NCI-H2029 treated with DMSO at 0.1 percent for 48 hours (cell line): ENCODE measurements at places on chromosomes 5 and 9.
A peak's percentile ranks its signal among the peaks of the same experiment; 100 is the strongest.

DNA sequence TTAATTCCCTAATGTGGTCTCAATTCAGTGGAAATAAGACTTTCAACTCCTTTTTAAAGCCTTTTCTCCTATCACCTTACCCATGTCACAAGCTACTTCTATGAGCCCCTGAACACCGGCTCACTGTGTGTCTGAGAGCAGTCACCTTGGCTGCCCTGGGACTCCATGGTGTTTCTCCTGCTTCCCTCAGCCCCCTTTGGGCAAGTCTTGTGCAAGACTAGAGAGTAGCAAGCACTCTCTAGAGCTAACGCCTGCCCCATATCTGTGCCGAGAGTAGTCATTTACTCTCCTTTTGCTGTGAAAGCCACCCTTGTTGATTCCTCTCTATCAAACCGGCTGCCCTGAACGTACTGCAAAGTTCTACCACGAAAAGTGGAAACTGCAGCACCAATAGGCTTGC lies 77.9 kb upstream of the DAB2 start:
- DNase-seq = no peak

- no peak for DNase-seq
Measured at GRCh38 chr5:157263496-157264090, 2.3 kb upstream of the CYFIP2 start.

GRCh38 chr5:154520861-154521453 lies 42.9 kb upstream of the HAND1 start:
- DNase-seq = peak; percentile 63

DNA sequence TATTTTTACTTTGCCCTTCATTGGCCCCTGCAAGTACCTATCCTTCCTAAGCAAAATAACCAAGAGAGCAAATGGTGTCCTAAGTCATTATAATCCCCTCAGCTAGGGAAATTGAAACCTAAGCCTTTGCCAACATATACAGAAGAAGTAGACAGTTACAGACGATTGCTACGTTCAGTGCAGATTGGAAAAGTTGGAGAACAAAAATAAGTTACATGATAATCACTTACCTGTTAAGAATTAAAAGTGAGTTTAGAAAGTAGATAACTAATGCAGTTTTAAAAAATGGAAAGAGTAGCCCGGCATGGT lies 244.8 kb downstream of the MPDZ start:
- DNase-seq = peak; percentile 10

- DNase-seq = no peak
Measured at GRCh38 chr9:133600739-133601138, 8.4 kb downstream of the FAM163B start.

GRCh38 chr5:72523960-72524582 lies 16.9 kb upstream of the ZNF366 start:
- peak; percentile 28 for DNase-seq

- DNase-seq = no peak
Measured at GRCh38 chr9:28166179-28166578, 592.9 kb upstream of the C9orf72 start.

DNA sequence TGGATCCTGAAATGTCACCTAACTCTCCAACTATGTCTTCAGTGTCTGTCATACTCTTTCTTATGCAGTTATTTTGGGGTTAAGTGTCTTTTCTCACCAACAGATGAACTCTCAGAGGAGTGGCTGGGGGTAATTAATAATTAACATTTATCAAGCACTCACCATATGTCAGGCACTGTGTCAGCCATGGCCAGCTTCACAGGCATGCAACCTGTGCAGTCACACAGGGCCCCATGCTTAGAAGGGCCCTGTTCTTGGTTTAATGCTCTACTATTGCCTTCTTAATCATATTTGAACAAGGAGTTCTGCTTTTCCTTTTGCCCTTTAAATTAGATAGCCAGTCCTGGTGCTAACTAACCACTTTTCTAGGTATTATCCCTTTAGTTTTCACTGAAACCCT lies 3.4 kb upstream of the GRPEL2 start:
- no peak for DNase-seq

DNA sequence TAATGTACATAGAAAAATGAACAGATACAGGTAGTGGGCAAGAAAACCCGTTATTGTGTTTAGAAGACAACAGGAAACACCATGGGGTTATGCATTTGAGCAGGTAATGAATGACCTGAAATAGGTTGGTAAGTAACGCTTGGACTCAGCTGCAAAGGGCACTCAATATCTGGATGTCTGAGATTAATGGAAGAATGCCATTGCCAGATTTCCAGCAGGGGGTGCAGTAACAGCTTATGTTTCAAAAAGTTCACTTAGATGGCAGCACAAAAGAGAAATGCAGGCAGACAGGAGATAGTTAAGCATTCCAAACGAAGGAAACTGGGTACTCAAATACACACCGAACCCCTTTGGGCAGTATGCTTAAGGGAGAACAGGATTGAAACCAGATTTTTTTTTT lies 285.5 kb upstream of the VLDLR start:
- DNase-seq = no peak

GRCh38 chr5:124981901-124982300 lies 235.5 kb upstream of the ZNF608 start:
- no peak for DNase-seq

GRCh38 chr5:99102073-99102697 lies 173.4 kb upstream of the CHD1 start:
- DNase-seq = no peak

DNA sequence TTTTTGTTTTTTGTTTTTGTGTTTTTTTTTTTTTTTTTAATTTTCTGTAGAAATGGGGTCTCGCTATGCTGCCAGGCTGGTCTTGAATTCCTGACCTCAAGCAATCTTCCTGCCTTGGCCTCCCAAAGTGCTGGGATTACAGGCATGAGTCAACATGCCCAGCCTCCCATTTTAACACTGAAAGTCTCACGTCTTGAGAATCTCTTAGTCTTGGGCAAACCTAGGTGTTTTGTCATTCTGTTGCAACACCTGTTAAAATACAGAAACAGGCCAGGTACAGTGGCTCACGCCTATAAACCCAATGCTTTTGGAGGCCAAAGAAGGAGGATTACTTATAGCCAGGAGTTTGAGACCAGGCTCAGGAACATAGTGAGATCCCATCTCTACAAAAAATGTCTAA lies 599.0 kb downstream of the TLR4 start:
- no peak for DNase-seq

- DNase-seq = no peak
Measured at GRCh38 chr5:150641006-150641570, 628 bp downstream of the SYNPO start.

GRCh38 chr9:86876621-86877196 lies 70.6 kb downstream of the GAS1 start:
- DNase-seq = no peak

DNA sequence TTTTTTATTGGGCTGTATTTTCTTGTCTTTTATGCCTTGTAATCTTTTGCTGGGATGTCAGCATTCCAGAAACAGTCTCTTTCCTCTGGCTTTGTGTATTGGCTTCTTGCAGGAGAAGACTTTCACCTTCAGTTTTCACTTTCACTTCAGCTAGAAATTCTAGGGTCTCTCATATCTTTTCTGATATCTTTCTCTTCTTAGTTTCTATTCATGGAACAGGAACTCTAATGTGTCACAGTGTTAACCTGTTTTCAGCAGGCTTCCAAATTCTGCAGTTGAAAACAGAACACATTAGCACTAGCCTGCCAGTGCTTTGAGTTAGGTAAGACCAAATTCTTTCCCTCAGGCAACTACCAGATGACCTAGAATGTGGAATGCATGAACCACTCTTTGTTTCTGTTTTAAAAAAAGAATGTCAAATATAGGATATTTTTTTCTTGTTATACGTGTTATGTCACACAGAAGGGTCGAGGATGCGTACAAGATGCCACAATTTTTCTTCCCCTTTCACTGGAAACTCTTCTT lies 164.7 kb downstream of the TUSC1 start:
- DNase-seq = no peak

GRCh38 chr5:118467103-118467502 lies 521.2 kb downstream of the DTWD2 start:
- no peak for DNase-seq

DNA sequence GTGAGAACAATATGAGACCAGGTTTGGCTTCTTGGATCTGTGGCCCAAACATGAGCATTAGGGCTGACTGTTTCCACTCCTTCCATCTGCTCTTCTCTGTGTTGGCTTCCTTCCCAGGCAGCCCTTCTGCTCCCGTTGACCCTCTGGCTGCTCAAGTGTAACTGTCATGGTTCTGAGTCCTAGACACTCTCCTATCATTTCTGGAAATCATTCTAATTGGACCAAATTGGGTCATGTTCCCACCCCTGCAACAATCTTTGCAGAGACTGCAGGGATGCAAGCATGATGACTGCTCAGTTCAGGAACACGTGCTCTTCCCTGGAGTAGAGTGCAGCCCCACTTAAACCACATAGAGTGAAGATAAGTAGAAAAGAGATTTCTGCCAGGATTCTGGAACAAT lies 741.4 kb downstream of the TAF11L14 start:
- no peak for DNase-seq

DNA sequence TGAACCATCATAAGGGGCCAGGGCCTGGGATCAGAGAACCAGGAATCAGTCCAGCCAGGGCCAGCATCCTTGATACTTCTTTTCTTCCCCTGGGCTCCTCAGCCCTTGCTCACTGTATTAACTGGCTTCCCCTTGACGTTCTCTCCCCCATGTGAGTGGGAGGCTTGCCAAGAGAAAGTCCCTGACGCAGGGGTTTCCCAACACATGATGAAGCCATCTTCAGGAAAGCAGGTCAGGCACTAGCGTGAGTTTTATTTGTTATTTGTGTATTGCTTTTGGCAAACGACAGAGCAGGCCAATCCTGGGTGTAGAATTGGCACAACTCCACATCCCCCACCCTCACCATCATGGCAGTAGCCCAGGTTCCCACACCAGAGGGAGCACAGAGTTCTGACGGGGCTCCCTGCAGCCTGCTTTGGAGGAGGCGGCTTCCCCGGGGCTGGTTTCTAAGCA lies 165.5 kb upstream of the NFIL3 start:
- DNase-seq = no peak

DNA sequence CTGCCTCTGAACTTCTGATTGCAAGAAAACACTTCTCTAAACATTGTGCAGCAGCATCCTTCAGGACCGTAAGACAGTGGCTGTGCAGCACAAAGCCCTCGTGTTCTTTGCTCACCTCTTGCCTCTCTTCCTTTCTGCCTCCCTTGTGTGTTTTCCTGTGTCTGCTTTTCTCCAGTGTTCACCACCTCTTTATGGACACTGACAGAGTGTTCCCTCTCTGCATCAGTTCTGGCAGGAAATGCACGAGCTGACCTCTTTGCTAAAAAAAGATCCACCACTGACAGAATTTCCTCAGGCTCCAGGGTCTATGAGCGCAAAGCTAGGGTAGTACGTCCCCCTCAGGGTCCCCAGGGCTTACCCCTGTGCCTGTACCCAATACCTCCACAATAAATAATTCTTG lies 74.3 kb downstream of the C5orf15 start:
- no peak for DNase-seq

DNA sequence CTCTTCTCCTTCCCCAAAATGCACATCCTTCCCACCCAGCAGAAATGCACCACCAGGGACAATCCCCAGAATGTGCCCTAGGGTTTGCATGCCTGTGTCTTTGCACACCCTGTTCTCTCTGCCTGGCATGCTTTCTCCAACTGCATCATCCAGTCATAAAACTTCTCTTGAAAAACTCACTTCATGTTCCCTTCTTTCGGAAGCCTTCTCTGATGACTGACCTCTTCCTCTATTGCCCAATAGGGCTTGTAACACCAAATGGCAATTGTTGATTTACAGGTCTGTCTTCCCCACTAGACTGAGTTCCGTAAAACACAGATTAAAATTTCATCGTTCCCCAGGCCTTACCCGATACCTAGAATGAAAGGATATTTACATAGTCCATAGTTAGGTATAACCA lies 83.1 kb upstream of the SPOCK1 start:
- no peak for DNase-seq

GRCh38 chr9:137411260-137411644 lies 11.7 kb downstream of the EXD3 start:
- no peak for DNase-seq

DNA sequence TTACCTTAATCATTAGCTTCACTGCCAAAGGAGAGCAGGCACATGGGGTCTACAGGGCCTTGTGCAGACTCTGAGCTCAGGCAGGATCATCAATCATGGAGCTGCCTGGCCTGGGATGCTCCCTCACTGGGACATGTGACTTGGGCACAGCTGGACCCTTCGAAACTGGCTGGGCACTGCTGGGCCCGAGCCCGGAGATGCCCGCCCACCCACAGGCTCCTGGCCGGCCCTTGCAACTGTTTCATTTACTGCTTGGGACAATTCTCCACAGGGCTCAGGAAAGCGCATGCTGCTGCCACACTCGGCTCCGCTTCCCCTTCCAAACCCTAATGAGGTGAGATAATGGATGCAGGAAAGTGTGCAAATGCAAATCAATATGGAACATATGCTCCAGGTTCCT lies 387.5 kb downstream of the TRIM36 start:
- DNase-seq = no peak

GRCh38 chr5:134902071-134902801 lies 2.7 kb upstream of the PCBD2 start:
- no peak for DNase-seq

GRCh38 chr5:36573438-36573837 lies 33.0 kb upstream of the SLC1A3 start:
- DNase-seq = no peak

DNA sequence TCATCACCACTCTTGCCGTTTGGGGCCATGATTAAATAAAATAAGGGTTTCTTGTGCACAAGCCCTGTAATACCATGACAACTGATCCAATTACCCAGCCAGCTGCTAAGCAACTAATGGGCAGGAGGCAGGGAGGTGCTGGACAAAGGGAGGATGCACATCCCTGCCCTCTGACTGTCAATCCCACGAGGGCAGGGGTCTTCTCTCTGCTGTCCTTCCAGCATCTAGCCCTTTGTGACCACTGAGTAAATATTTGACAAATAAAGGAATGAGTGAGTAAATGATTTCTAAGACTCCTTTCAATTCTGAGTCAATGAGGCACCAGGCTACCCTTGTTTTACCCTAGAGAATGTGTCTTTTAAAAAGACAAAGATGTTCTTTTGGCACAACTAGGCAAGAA lies 247.1 kb downstream of the SYK start:
- DNase-seq = no peak

DNA sequence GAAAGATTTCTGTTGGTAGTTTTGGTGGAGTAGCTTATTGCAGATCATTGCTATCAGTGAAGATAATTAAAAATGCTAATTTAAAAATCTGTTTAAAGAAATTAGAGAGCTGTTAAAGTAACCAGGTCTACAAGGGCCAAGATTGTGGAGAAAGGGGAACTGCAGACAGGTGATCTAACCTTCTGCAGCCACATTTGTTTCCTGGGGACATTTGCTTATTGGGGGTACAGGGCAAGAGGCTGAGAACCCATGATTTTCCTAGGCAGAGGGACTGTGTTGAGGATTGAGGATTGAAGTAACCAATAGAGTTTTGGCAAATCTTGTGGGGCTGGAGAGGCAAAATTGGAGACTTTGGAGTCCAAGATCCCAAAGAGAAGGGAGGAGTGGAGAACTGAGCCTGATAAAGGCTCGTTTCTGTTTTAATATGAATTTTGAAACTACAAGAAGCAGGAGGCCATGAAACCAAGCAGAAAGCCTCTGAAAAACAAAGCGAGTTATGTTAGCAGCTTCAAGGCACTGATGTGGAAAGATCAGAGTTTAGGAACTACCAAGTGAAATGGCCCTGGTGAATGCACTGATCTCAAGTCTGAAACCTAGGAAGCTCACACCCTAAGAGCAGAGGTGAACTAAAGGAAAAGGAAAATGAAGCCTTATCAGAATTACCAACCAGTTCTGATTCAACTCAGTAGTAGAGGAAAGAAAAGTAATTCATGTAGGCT lies 219.8 kb upstream of the C9orf72 start:
- no peak for DNase-seq

- no peak for DNase-seq
Measured at GRCh38 chr5:92942762-92943161, 638.3 kb downstream of the NR2F1-AS1 start.
